Gastroesophageal sphincter (tissue), 4 donors: ENCODE measurements at places on chromosomes 5 and 9. TPM values are rescaled to one million over a fixed set of nuclear protein-coding genes. Genes with fewer than 3 reads are reported as not detected.
A peak's percentile ranks its signal among the peaks of the same experiment; 100 is the strongest.

DNA sequence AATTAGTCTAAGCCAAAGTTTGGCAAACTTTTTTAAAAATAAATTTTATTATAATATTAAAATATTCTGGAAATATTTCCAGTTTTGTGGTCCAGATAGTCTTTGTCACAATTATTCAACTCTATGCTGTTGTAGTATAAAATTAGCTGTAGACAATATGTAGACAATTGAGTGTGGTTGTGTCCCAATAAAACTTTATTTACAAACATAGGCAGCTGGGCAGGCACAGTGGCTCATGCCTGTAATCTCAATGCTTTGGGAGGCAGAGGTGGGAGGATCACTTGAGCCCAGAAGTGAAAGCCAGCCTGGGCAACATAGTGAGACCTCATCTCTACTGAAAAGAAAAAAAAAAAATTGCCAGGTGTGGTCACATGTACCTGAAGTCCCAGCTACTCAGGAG, 150.5 kb upstream of the EPB41L4A start:
- no peak for ATAC-seq

DNA sequence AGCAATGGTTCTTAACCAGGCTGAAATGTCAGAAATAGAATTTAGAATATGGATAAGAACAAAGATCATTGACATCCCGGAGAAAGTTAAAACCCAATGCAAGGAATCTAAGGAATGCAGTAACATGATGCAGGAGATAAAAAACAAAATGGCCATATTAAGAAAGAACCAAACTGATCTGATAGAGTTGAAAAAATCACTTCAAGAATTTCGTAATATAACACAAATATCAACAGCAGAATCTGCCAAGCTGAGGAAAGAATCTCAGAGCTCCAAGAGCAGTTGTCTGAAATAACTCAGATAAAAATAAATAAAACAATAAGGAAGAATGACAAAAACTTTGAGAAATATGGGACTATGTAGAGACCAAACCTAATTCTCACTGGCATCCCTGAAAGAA, 37.8 kb upstream of the TAS2R1 start:
- ATAC-seq = no peak

GRCh38 chr5:144369006-144369405, 198.3 kb downstream of the KCTD16 start:
- ATAC-seq = no peak

DNA sequence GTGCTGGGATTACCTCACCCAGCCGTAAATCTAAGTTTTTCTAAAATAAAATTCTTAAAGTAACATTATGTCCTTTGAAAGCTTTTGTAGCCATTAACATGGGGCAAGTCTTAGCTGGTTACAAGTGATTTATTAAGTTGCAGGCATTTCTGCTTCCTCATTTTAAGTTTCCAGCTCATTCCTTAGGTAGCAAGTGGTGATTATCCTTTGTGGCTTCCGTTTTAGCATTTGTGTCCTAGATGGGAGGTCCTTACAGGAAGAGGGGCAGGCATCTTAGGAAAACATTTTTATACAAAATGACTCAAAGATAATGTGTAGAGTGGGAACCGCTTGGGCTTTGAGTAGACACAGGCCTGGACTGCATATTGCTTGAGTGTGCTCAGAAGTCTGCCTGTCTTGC, 35.0 kb upstream of the ROPN1L start:
- ATAC-seq = no peak

DNA sequence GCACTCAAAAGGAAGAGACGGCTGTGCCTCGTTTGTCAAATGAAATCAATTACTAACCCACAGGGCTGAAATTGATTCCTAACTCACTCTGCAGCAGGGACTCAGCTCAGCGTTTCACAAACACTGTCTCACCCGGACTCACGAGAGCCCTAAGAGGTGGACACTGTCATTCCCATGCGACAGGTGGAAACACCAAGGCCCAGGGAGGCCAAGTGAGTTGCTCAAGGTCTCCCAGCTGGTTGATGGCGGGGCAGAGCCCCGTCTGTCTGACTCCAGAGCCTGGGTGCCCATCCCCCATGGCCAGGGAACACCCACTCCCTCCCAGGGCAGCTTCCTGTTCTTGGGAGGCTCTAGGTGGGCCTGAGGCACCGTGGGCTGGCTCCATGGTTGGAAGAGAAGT, 1.3 kb upstream of the PLPP7 start:
- ATAC-seq = no peak

DNA sequence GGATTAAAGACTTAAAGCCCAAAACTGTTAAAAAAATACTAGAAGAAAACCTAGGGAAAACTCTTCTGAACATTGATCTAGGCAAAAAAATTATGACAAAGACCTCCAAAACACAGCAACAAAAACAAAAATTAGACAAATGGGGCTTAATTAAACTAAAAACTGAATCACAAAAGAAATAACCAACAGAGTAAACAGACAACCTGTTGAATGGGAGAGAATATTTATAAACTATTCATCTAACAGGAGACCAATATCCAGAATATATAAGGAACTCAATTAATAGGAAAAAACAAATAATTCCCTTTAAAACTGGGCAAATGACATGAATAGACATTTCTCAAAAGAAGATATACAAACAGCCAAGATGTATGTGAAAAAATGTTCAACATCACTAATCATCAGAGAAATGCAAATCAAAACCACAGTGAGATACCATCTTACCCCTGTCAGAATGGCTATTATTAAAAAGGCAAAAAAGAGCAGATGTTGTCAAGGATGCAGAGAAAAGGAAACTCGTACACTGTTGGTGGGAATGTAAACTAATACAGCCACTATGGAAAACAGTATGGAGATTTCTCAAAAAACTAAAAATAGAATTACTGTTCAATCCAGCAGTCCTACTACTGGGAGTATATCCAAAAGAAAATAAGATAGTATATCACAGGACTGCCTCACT, 50.2 kb upstream of the TLX3 start:
- no peak for ATAC-seq

DNA sequence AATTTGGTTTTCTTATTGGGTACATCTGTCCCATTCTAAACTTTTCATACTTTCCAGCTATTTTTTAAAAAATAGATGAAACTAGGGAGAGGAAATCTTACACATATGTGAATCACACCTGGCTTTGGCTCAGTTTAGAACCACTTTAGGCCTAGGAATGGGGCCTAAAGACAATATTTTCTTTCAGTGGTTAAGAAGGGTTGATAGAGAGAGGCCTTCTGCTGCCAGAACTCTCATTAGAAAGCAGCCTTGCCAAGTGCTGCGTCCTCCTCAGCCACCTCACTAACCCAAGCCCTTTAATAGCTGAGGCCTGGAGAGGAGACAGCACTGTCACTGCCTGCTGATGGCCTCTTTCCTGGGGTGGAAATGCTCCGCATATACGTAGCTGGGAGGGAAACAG, 167.5 kb downstream of the SAXO1 start:
- no peak for ATAC-seq

DNA sequence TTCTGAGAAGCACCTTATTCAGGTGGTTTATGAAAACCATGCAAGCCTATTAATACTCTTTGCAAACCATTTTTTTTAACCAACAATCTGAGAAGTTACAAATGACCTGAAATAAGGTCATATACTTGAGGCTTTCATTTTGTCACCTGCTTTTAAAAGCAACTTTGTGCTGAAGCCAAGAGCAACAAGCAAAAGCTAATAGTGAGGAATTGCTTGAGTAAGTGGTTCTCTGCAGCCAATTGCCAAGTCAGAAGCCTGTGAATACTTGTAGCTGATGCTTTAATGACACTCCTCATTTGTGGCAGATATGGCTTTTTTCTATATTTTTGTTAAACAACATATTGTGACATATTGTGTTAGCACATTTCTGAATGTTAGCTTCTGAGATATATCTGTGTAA, 126.7 kb upstream of the ZNF608 start:
- ATAC-seq = no peak

DNA sequence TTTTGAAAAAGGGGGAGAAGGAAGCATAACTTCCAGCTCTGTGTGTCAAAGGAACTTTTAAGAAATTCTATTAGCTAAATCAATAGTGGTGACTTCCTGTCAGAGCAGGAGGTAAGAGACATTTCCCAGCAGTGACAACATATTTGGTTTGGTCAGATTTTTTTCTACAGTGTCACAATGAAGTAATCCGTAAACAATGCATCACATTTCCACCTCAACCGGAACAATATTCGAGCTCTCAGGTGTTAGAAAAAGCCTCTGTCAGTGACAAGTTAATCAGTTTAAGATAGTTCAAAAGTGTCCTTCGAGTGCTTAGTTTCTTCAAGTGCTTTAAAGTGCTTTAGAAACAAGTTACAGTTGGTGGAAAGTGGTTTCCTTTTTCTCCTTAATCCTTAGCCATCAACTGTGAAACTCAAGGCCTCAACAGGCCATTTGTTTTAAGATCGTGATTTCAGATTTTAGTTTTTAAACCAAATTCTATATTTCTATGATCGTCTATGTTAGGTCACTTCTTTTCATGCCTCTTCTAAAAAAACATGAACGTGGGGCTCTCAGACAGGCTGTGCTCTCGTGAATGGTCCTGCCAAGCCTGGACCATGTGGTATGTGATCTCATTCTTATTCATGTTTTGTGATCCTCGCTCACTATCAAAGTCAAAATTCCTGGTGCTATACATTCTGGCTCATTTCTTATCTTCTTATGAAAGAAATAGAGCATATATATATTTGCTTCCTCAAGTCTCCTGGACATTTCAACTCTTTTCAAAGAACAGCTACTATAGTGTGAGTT, 181.9 kb upstream of the HMHB1 start:
- no peak for ATAC-seq

TOR2A gene
- 5.9 TPM for total RNA-seq

- ATAC-seq = no peak
These were observed 10.5 kb downstream of the RNF38 start for GRCh38 chr9:36389590-36389989.

GRCh38 chr5:73119451-73120157, 771 bp upstream of the TMEM171 start:
- ATAC-seq = no peak

DNA sequence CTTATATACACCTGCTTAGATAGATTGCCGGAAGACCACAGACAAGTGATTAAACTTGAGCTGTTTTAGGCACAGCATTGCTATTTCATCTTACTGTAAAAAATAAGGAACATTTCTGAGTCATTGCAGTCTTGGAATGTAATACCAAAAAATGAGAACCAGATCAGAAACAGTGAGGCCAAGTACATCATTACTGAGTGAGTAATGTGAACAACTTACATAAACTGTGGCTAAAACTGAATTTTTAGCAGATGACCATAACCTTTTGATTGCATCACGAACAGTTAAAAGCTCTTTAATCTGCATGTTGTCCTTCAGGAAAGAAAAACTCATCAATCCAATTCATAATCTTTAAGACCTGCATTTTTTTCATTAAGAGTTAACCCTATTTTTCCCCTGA, 157.1 kb upstream of the FGF10 start:
- peak; percentile 83 for ATAC-seq

GRCh38 chr9:89886281-89886700, 281.5 kb downstream of the GADD45G start:
- ATAC-seq = peak; percentile 38

GRCh38 chr5:136814619-136815378, 449.5 kb upstream of the TRPC7 start:
- ATAC-seq = no peak

DNA sequence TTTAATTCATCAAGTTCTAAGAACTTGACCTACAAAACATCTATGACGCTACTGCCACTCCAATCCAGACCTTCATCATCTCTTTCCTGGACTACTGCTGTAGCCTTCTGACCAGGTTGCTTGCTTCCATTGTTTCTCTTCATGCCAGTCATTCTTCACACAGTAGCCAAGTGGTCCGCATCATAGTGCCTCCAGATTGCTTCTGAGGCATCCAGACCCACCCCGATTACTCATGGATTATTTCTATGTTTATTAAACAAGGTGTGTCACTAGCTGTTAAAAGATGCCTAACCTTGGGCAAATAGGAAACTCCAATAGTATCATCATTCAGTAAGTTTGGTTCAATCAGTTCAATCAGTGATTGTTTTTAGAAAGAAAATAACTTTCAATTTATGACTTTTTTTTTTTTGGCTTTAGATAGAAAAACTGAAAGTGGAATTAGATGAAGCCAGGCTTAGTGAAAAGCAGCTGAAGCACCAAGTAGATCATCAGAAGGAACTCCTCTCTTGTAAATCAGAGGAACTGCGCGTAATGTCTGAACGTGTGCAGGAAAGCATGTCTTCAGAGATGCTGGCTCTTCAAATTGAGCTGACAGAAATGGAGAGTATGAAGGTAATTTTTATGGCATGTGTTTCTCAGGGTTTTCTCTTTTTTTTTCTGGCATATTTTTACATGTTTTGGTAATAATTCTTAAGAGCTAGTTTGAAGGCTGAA, 9.5 kb downstream of the SPDL1 start:
- ATAC-seq = no peak

ENTREP1 gene
- total RNA-seq = 24.6 TPM

SLC34A1 gene
- not detected for total RNA-seq

GRCh38 chr5:56251440-56251839, 18.3 kb upstream of the ANKRD55 start:
- ATAC-seq = no peak

EDIL3 gene
- total RNA-seq = 26.9 TPM
